ENCODE measurements at places on chromosomes 16 and 17.

- DNase-seq, result peak; percentile 49
Measured at GRCh38 chr17:17141860-17142552, 64.1 kb downstream of the PLD6 start.

- DNase-seq, result no peak
Measured at GRCh38 chr16:13994239-13995106, 74.5 kb downstream of the ERCC4 start.

DNA sequence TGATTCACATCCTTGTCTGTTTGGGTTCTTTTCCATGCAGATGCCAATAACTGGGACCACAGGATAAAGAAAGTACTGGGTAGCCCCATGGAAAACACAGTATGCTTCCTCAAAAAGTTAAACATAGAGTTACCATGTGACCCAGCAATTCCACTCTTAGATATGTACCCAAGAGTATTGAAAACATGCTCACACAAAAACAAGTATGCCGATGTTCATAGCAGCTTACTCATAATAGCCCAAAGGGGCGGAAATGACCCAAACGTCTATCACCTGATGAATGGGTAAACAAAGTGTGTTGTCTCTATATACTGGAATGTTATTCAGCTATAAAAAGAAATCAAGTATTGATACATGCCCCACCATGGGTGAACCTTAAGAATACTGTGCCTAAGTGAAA, 55.4 kb downstream of the CYB5B start:
- DNase-seq, result no peak

- no peak for DNase-seq
Measured at GRCh38 chr16:50304467-50305440, 38.4 kb downstream of the ADCY7 start.
